Fibroblast of the conjunctiva (primary cell): ENCODE measurements at places on chromosomes 6 and 20.

- DNase-seq: no peak
These were observed 102.1 kb downstream of the DLGAP4 start for GRCh38 chr20:36408219-36408618.

- no peak for DNase-seq
These were observed 7.0 kb downstream of the ADTRP start for GRCh38 chr6:11771473-11772048.

DNA sequence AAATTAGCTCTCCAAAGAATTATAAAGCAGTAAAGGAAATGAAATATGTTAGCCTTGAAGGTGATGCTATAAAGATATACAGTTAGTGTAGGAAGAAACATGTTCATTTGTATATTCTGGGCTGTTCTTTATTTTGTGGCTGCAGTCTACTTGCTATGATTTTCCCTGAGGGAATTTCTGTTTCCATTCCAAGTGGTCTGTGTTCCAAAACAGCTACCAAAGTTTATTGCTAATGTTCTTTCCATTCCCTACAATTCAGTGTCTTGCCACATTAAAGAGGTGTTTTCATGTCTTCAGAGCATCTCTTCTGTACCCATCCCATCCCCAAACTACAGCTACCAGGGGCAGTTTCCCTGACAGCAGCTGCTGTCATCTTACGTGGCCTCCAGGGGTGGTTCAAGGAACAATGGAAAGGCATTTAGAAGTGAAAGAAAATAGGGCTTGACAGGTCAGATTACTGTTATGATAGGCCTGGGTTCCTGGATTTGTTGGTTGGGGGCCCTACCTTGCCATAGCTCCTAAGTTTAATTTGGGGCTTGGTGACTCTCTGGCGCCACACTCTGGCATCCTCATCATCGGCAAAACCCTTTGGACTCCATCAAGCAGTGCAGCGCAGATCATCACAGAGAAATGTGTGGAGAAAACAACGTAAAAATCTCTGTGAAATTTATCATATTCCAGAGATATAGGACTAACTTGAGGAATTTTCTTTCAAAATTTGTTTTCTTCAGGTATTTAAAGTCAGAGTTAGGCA, 33.8 kb upstream of the AIG1 start:
- DNase-seq: no peak

GRCh38 chr6:13280254-13280653, 48.1 kb downstream of the TBC1D7 start:
- DNase-seq: no peak

DNA sequence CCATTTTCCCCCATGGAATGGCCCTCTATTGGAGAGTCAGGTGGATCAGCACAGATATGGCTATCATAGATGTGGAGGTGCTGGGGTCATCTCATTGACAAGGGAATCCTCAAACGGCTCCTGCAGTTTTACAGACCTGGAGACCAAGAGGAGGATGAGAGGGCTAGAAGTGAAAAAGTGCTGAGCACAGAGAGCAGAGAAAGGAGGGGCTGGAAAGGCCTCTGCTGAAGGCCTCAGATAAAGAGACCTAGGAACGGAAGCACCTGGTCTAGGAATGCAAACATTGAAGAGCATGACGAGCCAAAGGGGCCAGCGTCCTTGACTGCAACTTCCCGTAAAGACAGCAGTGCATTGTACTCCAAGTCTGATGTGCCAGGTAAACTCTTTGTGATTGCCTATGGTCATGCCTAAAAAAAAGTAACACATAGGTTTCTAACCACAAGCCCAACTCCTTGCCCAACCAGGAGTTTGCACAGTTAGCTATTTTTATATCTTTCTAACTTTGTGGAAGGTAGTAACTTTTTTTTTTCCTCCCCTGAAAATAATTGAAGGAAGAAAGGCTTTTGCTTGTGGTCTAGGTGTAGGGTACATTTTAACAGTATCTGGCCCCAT, 15.2 kb downstream of the RSPH4A start:
- DNase-seq: no peak

DNA sequence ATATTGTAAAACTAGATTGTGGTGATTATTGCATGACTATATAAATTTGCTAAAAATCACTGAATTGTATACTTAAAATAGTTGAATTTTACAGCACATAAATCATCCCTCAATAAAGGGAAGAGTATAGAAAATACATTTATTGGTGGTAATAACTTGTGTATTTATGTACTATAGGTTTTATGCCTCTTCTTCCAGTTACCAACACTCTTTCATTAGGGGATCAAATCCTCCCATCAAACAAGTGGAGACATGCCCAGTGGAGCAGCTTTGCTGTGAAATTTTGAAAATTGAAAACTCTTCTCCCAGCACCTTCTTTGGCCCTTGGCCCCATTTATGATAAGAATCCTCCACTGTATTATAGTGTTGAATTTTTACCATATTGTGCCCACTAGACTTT, 10.1 kb upstream of the SSR1 start:
- no peak for DNase-seq

- no peak for DNase-seq
These were observed 16.2 kb downstream of the TFAP2A start for GRCh38 chr6:10398446-10399218.

DNA sequence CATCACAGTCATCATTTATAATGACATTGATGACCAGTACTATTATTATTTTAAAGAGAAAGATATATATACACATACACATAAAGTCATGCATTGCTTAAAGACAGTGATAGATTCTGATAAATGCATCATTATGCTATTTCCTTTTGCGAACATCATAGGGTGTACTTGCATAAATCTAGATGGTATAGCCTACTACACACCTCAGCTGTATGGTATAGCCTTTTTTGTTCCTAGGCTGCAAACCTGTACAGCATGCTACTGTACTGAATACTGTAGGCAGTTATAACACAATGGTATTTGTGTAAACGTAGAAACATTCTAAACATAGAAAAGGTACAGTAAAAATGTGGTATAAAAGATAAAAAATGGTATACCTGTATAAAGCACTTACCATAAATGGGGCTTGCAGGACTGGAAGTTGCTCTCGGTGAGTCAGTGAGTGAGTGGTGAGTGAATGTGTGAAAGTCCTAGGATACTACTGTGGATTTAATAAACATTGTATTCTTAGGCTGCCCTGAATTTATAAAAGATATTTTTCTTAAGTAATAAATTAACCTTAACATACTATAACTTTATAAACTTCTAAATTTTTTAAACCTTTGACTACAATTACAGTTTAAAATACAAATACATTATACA, 23.9 kb downstream of the QKI start:
- no peak for DNase-seq

- DNase-seq: no peak
These were observed 154.7 kb upstream of the RIN2 start for GRCh38 chr20:19603376-19603750.

- no peak for DNase-seq
These were observed 55.1 kb upstream of the FBXL4 start for GRCh38 chr6:99002831-99003230.

GRCh38 chr6:114611696-114612095, 268.9 kb upstream of the HS3ST5 start:
- DNase-seq: no peak

- DNase-seq: no peak
These were observed 5.7 kb downstream of the MAFB start for GRCh38 chr20:40683221-40683893.

GRCh38 chr6:132461958-132462357, 51.0 kb downstream of the STX7 start:
- DNase-seq: no peak

GRCh38 chr6:29926413-29927274, 15.7 kb upstream of the HLA-A start:
- DNase-seq: peak; percentile 45

DNA sequence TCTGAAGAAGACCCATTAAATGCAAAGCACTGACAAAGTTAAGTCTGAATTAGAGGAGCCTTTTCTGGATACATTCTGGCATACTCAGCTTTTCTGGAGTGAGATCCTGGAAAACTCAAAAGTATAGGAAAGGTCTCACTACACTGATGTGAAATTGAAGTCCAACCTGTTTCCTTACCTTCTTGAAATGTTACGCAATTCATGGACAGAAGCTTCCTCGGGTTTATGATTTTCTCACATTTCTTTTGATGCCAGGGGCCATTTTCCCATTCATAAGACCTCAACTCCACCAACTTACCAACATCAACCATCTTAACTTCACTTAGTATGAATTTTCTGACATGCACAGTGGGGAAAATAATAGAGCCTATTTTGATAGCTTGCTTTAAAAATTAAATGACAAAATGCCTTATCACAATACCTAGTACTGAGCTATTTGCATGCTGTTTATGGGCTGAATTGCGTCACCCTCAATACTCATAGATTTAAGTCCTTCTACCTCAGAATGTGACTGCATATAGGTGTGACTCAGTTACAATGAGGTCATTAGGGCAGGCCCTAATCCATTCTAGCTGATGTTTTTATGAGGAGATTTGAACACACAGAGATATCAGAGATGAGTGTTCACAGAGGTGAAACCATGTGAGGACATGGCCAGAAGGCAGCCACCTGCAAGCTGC, 73.4 kb upstream of the RAB32 start:
- DNase-seq: no peak

DNA sequence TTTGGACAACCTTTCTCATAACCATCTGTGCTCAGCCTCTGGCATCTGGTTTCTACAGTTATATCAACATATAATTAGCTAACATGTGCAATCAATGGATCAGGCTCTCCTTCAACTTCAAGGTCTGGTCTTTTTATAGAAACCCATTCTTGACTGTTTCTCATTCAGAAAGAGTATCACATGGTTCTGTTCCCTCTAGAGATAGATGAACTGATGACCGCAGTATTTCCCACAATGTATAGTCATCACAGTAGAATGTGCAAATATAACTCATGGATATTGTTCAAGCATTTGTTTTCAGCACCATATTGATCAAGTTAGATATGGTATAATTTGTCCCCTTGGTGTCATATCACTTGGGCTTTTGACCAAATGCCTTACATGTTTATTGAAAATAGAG, 656.2 kb downstream of the FRK start:
- DNase-seq: no peak

- no peak for DNase-seq
These were observed 196.9 kb upstream of the RREB1 start for GRCh38 chr6:6910734-6911295.

DNA sequence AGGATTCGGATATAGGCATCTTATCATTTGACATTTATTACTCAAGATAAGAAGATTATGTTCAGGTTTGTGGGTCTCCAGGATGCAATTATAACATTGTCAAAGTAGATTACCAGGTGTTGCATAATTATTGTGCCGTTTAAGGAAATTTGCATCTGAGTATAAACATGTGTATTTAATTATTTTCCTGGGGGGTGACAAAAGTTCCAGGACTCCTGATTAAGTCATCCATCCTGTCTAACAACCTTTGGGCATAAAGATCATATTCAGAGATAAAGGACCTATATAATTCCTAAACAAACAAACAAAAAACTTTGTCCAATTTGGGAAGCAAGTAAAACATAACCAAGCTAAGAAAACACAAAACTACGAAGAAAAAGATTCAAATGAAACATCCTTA, 3.3 kb upstream of the PPP1R14C start:
- DNase-seq: no peak

DNA sequence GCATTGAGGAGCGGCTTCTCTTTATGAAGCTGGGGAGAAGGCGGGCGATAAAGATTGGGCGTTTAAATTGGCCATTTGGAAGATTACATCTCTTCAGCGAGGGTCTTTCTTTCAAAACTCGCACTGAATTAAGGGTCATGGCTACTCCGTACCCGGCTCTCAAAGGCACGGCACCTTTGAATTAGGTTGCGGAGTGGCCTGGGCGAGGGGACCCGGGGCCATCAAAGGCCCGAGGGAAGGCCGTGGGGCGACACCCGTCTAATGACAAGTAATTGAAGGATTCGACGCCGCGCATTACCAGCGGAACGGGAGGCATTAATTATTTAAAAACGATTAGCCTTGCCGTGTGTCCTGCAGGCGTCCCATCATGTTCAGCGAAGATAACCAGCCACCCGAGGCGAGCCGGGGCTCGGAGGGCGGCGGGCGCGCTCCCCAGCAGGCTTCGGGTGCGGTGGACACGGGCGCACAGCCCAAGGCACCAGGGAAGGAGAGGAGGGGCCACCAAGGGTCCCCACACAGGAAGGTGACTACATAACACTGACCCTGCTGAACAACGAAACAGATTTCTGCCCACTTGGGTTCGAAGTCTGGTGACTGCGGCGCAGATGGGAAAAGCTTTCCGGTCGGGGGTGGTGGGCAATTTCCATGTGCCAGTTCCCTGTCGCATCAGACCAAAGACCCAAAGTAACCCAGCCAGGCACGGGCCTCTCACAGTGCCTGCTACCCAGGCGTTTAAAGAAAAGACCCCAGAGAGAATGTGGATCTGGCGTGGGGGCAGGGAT, 7.4 kb downstream of the FOXA2 start:
- no peak for DNase-seq

DNA sequence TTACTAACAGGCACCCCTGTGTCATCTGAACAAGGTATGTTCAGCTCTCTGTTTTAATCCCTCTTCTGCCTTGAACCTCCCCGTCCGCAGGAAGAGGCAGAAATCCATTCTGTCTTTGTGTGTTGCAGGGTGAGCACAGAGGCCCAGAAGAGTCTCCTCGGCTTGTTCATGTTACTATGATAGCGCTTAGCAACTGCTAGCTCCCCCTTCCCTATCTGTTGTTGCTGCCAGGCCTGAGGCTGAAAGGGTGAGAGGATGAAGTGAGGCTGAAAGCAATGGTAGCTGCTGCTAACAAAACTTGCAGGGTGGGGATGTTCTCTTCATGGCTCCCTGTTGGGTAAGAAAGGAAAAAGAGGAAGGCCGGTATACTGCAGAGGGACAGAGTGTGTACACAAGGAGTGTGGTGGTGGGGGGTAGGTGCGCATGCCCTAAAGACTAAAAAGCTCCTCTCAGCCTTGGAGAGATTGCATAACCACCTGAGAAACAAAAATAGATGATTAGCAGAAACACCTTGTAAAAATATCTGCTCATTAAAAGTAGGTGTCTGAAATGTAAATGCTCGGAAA, 55.2 kb upstream of the CITED2 start:
- DNase-seq: no peak

DNA sequence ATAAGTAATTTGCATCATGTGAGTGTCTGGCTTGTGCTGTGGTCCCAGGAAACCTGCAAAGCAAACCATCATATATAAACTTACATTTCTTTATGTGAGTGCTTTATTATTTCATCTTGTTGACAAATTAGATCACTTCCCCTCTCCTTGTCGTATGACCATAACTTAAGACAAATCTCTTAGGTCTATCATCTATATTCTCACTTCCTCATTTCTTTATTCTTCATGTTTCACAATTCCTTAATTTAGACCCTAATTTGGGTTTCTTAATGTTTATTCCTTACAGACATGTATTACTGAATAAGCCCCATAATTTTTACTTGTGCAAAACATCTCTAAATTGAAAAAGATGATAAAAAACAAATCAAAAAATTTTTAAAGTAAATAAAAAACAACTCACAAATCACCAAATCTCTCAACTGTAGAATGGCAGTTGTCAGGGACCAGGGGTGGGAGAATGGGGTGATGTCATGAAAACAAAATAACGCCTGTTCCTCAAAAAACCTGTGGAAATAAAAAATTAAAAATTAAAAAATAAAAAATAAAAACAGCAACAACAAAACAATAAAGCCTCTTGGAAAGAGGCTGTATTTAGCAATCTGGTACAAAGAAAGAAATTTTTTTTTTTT, 49.5 kb upstream of the FBXO30 start:
- DNase-seq: no peak
